ENCODE measurements at places on chromosomes 3 and 15.

DNA sequence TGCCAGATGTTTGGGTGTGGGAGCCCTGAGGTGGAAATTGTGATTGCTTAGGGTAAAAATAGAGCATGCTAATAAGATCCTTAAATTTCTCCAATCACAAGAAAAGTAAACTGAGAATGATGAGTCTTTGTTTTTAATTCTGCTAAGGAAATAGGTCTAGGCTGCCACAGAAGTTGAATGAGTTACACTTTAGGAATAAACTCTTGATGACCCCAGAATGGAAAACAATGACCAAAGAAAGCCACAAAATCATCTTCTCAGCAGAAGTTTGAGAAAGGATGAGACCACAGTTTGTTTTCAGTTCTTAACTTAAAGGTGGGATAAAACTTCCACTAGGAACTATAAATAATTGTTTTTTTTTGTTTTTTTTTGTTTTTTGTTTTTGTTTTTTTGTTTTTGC lies 164.6 kb upstream of the BCL6 start:
- DNase-seq: no peak

DNA sequence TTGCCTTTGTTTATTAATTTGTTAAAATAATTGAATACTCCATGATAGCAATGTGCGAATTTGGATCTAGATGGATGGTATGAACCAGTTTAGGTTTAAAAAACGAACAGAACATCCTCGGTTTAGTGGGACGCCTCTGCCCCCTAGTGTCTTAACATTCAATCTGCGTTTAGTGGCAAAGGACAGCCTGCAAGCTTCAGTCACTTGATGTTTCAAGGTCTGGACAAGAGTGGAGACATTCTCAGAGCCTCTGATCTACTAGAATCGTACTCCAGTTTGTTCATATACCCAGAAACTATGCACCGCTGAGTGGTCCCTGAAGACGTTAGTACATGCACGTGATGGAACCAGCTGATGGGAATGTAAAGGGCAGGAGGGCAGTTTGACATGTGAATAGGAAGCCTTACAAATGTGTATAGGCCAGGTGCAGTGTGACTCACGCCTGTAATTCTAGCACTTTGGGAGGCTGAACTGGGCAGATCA lies 17.8 kb upstream of the ATP13A4 start:
- peak; percentile 79 for DNase-seq

- DNase-seq: peak; percentile 36
Measured at GRCh38 chr3:20511863-20512505, 326.0 kb upstream of the SGO1 start.

- DNase-seq: no peak
Measured at GRCh38 chr3:99872923-99873254, 55.2 kb downstream of the CMSS1 start.

GRCh38 chr3:36302626-36303025 lies 77.7 kb upstream of the STAC start:
- no peak for DNase-seq

DNA sequence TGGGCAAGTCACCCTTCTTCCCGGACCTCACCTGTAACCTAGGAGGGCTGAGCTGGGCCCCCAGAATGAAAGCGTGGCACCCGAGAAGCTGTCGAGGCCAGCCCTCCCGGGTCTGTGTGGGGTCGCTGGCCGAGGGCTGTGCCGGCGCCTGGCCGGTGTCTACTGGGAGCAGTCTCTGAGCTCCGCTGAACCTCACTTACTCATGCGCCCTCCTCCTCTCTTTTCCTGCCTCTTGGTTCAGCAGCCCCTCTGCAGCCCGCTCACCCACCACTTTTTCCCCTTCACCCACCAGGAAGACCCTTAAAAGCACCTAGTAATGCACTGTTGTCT lies 419 bp downstream of the HYKK start:
- peak; percentile 3 for DNase-seq

DNA sequence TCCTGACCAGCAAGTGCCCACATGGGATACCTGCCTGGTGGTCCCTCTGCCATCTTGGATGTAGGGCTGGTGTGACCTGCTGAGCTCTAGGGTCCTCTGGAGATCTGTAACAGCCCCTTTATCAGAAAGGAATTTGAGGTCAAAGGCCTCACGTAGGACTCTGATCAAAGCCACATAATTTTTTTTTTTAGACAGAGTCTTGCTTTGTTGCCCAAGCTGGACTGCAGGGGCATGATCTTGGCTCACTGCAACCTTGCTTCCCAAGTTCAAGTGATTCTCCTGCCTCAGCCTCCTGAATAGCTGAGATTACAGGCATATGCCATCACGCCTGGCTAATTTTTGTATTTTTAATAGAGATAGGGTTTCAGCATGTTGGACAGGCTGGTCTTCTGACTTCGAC lies 9.5 kb downstream of the ITGB5 start:
- no peak for DNase-seq

GRCh38 chr3:123881771-123882170 lies 2.4 kb downstream of the MYLK start:
- peak; percentile 2 for DNase-seq

DNA sequence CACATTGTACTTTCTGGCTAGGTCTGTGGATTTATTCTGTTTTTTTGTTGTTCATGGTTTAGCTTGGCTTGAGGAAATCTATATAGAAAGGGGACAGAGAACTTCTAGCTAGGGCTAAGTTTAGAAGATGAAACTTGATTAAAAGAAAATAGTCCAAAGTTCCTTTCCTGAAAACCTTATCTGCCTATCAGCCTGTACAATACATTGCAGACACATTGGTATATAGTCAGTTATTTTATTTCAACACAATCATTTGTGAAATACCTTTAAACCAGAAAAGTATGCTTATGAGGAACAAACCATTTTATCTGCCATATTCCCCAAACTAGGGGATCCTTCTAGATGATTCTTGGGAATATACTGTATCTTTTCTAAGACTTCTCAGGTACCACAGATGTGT lies 147.3 kb upstream of the CGNL1 start:
- DNase-seq: no peak

DNA sequence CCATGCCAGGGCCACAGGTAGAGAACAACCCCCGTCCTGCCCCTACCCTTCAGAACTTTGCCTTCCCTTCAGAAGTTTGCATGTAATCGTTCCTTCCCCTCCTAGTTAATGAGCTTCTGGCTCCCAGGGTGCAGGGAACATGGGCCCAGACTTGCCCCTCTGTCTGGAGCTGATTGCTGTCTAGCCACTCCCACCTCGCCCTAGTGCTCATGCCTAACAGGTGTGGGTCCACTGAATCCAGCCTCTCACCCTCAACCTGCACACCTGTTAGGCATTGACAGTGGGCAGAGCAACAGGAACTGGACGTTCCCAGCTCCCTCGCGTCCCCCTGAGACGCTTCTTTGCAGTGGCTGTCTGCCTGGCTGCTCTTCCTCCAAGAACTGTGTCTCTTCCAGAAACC lies 40.3 kb downstream of the WNT5A start:
- no peak for DNase-seq

DNA sequence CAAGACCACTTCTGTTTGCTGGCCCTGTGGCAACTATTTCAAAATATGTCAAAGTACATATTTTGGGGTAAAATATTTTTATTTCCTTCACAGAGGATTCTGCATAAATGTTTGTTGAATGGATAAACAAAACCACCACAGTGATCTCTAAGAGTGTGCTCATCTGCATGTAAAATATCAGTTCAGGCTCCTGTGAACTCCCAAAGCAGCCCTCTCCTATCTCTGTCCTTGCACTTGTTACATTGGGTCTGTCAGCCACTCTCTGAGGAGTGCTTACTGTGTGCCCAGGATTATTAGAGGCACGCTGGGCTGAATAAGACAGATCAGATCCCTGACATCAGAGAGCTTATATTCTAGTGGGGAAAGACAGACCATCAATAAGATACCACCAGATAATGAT lies 27.1 kb downstream of the IQCH start:
- DNase-seq: no peak

- no peak for DNase-seq
Measured at GRCh38 chr3:30629746-30630145, 23.3 kb downstream of the TGFBR2 start.

- no peak for DNase-seq
Measured at GRCh38 chr15:42206406-42206805, 1.7 kb downstream of the VPS39 start.
